ENCODE measurements at places on chromosomes 2 and 18.

DNA sequence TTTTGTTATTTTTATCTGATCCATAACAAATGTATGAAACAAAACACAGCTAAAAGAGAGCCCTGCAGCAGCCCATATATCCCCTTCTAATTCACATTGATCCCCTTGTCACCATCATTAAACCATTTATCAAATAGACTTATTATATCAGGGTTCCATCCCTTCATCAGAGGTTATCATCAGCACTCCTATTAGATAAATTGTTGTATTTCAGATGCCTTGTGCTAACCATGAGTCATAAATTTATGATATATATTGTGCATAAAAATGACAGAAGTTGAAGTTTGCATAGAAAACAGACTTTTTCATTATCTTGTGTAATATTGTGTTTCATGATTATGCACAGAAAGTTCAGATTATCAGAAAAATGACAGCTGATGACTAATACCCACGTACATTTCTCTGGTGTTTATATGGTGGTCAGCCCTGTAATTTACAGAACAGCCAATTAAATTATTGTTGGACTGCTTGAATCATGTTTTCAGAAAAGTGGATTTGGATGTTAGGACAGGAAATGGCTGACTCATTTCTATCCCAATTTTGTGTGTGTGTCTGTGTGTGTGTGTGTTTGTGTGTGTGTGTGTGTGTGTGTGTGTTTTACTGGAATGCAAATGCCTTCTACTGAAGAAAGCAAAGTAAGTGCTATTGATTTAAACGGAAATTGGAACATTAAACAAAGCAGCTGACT, 80.9 kb downstream of the PPP1R1C start:
- DNase-seq, result no peak

- no peak for DNase-seq
Observed at GRCh38 chr2:230434677-230435324, 18.8 kb downstream of the SP100 start.

DNA sequence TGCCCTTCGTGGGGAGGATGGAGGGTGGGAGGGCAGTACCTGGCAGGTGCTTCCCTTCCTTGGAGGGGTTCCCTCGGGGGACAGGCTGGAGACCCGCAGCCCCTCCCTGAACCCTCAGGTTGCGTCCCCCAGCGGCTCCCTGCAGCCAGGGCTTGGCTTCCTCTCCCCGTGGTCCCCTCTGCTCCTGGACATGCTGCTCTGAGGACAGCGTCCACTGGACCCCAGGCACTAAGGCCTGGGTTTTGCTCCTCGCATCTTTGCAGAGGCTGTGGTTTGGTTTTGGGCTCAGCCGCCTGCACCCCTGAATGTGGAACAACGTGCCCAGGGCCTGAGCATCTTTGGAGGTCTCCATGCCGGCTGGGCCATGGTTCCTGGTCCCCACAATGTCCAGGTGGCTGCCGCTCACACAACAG, 133.5 kb downstream of the PTGR3 start:
- no peak for DNase-seq

- DNase-seq, result no peak
Observed at GRCh38 chr2:173204316-173204715, 128.7 kb downstream of the MAP3K20 start.

- no peak for DNase-seq
Observed at GRCh38 chr2:11949732-11950523, 203.5 kb downstream of the LPIN1 start.

DNA sequence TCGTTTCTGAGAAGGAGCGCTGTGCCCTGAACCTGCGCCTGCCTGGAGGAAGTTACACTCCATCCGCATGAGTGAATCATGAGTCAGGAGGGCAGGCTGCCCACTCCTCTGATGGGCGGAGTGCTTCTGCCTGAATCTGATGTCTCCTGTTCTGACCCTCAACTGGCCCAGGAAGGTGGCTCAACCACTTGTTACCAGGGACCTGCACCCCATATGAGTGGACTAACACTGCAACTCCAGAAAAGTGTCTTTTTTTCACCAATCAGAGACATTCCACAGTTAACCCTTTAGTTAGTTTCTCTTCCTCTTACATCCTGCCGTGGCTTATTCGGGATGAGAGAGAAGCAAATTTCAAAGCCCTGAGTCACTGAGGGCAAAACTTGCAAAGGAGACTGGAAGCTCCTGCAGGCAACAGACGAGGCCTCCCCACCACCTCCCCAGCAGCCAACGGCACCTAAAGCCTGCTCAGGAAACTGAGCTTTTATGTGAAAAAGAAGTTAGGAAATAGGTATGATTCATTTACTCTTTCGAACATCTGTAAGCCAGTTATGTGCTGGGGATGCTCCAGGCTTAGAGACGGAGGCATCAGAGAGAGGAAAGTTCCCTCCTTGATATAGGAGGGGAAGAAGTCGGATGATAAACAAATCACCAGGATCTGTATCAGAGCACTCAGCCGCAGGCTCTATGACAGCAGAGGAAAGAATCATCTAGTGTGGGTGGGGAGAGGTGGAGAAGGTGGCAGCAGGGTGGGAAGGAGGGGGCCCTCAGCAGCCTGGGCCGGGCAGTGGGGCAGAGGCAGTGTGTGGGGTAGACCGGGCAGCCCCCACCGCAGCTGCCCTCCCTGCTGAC, 30.9 kb downstream of the MBP start:
- no peak for DNase-seq

DNA sequence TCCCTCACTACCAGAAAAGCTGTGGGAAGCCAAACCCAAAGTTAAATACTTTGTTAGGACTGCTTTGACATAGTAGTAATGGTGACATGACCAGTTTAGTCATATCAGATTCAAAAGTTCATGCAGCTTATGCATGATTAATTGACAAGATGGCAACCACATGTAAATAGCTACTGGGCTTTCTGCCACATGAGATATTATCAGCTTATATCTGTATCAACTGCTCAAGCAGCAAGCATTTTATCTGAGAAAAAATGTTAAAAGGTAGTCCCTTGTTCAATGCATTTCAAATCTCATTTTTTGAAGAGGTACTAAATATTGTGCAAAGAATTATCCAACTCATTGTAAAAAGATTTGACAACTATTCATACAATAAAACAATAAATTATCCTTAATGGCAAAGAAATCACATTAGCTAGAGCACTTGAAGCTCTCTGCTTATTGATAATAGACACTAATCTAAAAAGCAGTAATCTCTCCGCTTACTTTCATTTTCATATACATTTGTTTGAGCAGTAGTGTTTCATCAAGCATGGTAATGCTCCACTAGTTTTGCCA, 993.6 kb upstream of the NXPH2 start:
- DNase-seq, result no peak

- DNase-seq, result no peak
Observed at GRCh38 chr2:27218614-27219013, 1.4 kb downstream of the CAD start.

DNA sequence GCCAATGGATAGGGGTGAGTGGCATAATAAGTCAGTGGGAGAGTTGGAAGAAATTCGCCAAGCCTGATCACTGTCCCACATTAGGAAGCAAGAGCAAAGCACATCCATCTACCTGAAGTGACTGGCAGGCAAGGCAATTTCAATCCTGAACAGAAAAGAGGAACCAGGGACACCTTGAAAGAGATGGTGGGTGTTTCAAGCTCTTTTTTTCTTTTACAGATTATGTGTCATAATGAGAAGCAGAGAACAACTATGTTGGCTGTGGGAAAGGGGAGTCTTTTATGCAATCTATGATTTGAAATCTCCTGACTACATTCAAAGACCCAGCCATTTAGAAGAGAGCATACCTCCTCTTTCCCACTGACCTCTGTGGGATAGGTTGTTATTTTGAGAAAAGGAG, 63.5 kb downstream of the TGIF1 start:
- DNase-seq, result no peak

DNA sequence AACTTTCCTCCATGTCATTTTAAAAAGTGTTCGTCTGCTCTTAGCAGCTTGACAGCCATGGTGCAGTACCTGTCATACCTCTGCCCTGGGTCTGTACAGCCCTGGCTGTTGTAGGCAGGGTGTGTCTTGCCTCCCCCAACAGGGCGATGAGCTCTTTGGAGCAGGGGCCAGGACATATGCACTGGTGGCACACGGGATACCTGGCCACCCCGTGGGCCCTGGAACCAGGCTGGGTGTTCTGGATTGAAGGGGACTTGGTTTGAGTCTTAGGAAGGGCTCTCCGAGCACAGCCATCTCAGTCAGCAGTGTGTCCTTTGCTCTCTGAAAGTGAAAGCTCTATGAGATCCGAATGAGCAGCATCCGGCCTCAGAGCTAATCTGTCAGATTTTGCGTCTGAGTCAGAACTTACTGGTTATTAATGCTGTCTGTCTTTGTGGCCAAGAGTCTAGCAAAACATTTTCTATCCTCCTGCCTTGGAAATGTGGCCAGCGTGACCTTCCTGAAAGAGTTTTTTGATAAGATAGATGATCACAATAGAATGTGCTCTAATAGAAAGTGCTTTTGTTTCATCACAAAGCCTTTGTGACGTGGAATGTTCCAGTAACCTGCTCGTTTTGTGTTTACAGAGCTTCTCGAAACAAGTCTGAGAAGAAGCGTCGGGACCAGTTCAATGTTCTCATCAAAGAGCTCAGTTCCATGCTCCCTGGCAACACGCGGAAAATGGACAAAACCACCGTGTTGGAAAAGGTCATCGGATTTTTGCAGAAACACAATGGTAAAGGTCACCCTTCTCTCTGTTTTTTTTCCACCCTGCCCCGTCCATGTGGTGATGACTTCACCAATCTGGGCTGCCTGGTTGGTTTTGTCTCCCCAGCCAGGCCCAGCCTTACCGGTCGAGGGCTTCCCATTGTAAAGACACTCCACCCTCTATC, 77.3 kb upstream of the RPL31 start:
- DNase-seq, result no peak

DNA sequence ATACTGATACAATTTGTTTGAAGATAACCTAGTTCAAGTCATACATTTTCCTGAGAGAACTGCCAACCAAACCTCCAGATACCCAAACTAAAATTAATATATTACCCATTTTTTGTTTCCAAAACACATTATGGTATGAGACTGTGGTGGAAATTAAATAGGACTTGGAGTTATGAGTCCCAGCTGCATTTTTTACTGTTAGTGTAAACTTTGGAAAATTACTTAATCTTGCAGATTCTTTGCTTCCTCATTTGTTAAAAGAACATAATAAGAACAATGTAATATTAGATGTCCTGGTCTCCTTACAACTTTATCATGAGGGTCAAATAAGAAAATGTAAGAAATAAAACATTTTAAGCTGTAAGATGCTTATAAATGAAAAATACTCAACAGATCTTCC, 98.2 kb upstream of the TRIB2 start:
- DNase-seq, result no peak

DNA sequence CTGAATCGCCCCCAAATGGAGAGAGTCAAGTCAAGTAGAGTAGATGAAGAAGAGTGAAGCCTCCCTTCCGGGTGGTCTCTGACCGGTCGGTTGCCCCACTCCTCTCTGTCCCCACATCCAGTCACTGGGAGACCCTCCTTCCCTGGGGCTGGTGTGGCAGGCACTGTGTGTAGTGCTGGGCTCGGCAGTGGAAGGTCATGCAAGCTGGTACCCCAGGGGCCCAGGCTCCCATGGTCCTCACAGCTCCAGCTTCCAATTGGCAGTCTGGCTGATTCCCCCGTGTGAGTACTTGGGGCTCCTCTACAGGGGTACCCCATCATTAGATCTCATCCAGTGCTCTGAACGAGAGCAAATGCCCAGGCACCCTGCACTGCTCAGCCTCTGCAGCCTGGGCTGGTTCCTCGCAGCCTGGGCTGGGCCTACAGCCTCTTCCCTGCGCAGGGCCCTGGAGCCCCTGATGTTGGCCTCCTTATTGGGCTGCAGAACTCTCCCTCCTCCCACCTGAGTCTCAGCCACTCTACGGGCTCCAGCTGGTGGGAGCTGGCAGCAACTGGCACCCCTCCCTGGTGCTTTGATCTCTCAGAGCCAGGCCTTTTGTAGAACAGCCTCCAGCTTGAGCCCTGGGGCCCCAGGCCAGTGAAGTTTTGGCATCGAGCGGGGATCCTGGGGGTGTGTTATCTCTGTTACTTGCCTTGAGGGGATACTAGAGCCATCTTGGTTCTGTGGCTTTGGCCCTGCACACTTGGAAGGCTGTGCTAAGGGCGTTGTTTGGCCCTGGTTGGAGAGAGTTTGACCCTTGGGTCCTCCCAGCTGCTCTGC, 187.8 kb upstream of the HDAC4 start:
- no peak for DNase-seq

- no peak for DNase-seq
Observed at GRCh38 chr2:206981739-206982340, 42.5 kb downstream of the CPO start.

DNA sequence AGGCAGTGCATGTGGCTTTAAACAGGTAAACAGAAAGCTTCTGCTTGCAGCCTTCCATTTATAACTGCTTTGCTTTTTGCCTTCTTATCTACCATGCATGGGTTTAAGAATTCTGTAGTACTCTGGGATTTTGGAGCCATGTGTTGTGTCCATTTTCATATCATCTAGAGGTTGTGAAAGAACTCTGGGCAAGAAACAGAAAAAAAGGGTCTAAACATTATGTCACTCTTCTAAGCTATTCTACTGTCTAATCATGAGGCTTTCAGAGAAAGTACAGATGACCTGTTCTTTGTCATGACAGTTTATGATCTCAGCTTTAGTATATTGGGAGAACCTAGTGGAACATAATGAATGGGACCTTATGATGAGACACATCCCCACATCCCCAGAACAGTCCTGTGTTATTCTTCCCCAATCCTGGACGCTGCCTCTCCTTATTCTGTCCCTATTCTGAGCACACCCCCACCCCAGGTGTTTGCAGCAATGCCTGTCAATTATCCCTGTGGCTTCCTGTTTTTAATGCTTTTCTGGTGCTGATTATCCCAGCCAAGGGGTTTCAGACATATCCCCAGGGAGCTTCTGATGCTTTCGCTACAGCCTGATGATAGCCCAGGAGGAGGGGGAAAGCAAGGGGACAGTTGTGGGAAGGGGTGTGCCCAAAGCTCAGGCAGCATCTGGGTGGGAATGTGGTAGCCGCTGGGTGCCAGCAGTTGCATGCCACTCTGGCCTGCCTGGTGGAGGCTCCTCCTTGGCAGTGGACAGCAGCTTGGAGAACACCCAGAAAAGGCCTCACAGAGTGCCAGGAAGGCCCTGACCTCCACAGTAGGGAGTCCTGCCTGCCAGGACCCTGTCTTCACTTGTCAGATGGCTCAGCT, 169.5 kb upstream of the MAP3K20 start:
- DNase-seq, result no peak

DNA sequence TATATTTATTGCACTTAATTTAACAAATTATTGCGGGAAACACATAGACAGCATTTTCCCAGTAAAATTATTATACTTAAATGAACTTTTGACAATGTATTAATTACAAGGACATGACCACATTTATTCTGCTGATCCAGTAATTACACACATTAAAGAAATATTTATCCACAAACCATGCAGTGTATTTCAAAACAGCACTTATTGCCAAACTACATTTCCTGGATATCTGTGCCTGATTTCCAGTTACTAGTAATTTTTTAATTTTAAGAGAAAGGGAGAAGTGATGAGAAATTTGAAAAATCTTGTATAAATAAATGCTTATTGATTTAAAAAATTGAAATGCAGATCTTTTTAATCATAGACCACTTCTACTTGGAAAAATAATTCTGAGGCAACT, 1458.7 kb upstream of the ACVR2A start:
- DNase-seq, result no peak

- DNase-seq, result no peak
Observed at GRCh38 chr2:55929476-55929875, 5.9 kb upstream of the EFEMP1 start.
